ENCODE measurements at places on chromosomes 4 and X.

DNA sequence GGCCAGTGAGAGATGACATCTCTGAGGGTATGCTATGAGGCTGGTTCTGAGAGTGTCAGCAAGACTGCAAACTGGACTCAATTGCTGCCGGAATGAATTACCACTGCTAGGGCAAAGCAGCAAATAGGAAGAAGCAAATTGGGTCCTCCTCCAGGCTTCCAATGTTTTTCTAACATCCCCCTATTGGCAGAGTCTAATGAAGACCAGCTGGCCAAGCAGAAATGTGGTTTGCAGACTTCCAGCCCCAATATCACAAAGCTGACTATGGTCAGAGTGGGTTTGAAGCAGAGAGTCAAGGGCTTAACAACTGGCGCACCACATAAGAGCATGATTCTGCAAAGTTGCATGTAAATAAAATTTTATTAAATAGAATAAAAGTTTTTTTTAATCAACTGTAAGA lies 225.4 kb upstream of the GLRA2 start:
- DNase-seq, result no peak

DNA sequence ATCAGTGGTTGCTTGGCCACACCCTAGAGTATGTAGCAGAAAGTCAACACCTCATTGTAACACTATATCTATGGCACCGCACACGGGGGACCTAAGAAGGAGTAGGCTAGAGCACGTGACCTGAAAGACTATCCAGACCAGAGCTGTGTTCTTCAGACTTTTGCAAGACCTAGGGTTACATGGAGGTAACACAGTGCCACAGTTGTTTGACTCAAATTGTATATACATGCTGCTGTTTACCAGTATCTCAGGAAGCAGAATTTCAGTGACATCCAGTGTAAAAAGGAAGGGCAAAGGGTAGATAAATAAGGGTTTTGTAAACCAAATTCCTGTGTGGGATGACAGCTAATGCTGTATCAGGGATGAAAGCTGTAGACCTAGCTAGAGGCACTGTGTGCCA lies 30.2 kb downstream of the PNMA6A start:
- DNase-seq, result no peak

DNA sequence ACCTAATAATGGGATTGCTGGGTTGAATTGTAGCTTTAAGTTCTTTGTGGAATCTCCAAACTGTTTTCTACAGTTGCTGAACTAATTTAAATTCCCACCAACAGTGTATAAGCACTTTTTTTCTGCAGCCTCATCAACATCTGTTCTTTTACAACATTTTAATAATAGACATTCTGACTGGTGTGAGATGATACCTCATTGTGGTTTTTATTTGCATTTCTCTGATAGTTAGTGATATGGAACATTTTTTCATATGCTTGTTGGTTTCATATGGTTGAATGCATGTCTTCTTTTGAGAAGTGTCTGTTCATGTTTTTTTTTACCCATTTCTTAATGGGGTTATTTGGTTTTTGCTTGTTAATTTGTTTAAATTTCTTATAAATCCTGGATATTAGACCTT lies 1718.9 kb downstream of the C4orf33 start:
- no peak for DNase-seq

GRCh38 chr4:72568959-72569718 lies at the start of gene ADAMTS3:
ADAMTS3 (minus strand) TSS chr4:72569221; CDS start chr4:72568762, 459 bp downstream.
- DNase-seq, result peak; percentile 41

- no peak for DNase-seq
Observed at GRCh38 chrX:115583496-115584004, 22.6 kb downstream of the PLS3 start.

- no peak for DNase-seq
Observed at GRCh38 chr4:80913381-80913780, 117.1 kb upstream of the BMP3 start.

- no peak for DNase-seq
Observed at GRCh38 chr4:13893211-13893610, 265.7 kb upstream of the BOD1L1 start.

GRCh38 chrX:119648421-119648775 lies 42.2 kb upstream of the NKRF start:
- DNase-seq, result no peak

DNA sequence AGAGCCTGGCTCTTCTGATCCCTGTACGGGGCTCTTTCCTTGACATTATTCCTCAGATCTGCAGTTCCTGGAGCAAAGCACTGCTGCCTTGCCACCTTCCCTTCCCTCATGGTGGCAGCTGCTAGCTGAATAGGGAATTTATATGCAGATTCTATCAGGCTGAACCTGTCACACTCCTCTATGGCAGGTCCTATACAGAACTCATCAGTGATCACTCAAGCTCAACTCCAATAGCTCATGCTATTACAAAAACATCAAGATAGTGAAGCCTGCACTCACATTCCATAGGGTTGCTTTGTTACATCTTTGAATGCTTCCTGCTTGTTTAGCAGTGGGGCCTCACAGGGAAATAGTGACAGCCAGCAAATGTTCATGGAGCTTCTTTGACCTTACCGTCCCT lies 71.7 kb downstream of the SLC2A9 start:
- no peak for DNase-seq

DNA sequence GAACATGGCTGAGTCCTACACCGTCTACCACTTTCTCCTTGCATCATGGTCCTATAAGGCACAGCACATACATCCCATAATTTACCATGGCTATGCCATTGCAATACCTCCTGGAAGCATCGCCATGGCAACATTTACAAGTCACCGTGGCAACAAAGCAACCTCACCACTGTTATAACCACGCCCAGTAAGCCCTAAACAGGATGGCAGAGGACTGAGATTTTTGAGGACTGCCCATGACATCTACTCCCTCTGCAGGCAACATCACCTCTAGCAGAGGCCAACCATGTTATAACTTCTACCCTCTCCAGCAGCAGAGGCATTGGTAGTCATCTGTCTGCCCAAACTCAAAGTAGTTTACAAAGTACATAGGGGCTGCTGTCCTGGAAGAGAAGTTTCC lies 29.7 kb downstream of the BCOR start:
- no peak for DNase-seq

GRCh38 chr4:174170091-174170490 lies 113.4 kb downstream of the FBXO8 start:
- no peak for DNase-seq

- no peak for DNase-seq
Observed at GRCh38 chr4:123340381-123340701, 56.3 kb upstream of the SPRY1 start.

DNA sequence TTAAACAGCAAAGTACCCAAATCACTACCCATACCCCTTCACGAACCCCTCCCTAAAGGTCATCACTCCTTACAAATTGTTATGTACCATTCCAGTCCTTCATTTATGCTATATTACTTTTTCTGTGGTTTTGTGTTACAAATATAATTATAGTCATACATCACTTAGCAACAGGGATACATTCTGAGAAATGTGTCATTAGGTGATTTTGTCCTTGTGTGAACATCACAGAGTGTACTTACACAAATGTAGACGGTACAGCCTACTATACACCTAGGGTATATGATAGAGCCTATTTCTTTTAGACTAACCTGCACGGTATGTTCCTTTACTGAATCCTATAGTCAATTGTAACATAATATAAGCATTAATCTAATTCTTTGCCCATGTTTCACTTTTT lies 61.9 kb downstream of the ASB9 start:
- no peak for DNase-seq

DNA sequence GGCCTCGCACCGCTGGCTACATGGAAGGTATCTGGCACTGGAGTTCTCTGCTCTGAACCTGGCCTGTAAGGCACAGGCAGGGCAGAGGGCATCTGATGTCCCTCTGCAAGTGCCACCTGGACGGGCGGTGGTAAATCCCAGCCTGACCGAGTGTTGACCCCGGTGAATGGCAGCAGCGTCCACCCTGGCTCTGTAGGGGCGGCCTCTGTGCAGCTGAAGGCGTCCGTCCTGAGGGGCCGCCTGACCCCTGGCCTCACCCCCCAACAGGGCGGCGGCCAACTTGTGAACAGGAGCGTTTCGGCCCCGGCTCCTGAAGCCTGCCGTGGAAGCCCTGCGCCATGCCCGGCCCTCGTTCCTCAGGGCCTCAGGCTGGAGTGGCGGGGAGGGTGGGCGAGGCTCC lies 51.4 kb downstream of the CPZ start:
- DNase-seq, result no peak

- no peak for DNase-seq
Observed at GRCh38 chrX:68681443-68681941, 34.0 kb downstream of the STARD8 start.

DNA sequence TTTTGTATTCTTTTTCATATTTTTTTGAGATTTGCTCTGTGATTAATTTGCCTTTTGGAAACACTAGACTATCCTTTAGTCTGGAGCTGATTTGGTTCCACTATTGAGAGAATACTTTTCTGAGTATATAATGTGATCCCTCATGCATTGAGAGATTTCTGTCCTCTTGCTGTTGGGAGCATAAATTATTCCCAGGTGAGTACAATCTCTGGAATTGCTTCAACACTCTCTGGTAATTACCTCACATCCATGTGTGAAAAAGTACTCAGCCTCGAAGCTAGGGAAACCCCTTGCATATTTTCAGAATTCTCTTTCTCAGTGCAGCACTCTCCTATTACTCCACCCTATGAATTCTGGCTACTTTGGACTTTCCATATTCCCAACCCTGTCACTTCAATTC lies 550.0 kb downstream of the RAPGEF2 start:
- DNase-seq, result no peak

GRCh38 chrX:8869812-8870211 lies 68.6 kb upstream of the FAM9A start:
- no peak for DNase-seq

GRCh38 chr4:84966382-84967242 lies at the start of gene WDFY3:
WDFY3 (minus strand) TSS chr4:84966690; CDS start chr4:84860591, 106,099 bp downstream.
- DNase-seq, result peak; percentile 82

GRCh38 chr4:82519072-82519471 lies 42.7 kb downstream of the TMEM150C start:
- DNase-seq, result no peak

- peak; percentile 58 for DNase-seq
Observed at GRCh38 chrX:155056877-155057792, 13.8 kb downstream of the CMC4 start.

DNA sequence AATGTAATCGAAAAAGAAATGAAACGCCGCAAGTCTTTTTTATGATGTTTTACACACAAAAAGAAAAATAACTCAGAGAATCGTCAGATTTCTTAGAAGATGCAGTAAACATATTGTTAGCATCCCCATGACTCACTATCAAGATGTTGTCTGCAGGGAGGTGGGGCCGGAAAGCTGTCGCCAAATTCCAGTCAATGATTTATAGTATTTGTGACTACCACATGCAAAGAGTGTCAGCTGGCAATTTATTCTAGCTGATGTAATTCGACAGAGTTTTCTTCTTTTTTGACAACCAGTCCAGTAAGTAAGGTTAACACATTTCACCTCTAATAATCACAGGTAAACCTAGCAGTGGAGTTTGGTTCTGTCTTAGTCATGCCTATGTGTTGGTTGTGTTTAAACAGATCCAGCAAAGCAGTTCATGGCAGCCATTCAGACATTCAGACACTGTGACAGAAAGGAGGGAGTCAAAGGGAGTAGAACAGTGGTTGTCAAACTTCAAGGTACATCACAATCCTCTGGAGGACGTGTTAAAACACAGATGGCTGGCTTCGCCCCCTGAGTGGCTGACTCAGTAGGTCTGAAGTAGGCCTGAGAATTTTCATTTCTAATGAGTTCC lies 19.8 kb upstream of the PPP1R2C start:
- DNase-seq, result no peak

DNA sequence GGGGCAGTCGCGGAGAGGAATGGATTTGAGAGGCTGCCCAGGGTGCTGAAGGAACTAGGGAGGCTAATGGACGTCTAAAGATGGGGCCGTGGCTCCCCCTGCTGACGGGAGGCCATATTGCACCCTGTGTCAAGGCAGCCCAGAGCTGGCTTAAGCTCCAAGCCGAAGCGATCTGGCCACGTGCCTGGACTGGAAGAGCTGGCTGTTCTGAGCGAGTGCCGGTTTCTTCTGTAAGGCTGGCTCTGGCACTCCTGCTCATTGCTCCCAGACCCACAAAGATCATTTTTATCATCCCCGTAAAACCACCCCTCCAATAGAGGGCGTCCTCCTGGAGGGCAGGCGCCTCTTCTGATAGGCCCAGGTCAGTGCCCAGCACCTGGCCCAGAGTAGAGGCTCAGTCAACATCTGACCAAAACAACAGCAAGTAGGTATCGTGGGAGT lies 5.6 kb downstream of the PNCK start:
- DNase-seq, result peak; percentile 75

DNA sequence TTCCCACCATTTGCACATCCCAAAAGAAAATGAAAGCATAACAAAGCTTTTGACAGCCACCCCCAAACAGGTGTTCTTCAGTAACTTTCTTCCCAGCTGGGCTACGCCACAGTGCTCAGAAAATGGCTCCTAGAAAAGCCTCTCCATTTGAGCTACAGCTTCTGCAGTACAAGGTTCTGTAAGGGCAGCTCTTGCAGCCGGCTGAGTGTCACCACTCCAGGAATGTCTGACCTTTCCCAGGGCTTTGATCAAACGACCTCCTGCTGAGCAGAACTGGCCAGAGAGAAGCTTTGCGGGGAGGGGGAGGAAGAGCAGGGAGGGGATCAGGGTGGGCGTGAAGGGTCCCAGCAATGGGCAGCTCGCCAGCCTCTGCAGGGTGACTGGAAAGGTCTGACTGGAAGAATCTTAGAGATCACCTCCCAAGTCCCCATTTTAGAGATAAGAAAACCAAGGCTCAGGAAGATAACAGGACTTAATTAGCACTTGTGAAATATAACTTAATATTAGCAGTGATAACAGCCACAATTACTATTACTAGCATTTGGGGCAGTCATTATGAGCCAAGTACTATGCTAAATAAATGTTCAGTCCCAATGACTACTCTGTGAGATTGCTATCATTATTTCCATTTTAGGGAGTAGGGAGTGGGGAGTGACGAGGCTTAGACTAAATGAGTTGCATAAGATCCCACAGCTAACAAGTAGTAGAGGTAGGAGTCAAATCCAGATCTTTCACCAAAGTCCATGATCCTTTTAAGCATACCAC lies 51.1 kb downstream of the LEF1 start:
- DNase-seq, result no peak

DNA sequence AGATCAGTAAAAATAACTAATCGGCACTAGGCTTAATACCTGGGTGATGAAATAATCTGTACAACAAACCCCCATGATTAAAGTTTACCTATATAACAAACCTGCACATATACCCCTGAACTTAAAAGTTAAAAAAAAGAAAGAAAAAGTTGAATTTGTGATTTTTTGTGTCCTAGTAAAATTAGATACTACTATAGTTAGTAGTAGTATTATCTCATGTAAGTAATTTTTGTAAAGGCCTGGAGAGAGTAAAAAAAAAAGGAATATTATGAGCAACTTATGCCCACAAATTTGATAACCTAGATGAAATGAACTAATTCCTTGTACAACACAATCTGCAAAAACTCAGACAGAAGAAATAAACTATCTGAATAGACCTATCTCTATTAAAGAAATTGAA lies 25.7 kb upstream of the SLC16A2 start:
- no peak for DNase-seq
